ENCODE measurements at places on chromosomes 5 and 9.

- no peak for DNase-seq
Observed at GRCh38 chr5:103605277-103605676, 42.7 kb upstream of the NUDT12 start.

- peak; percentile 62 for DNase-seq
Observed at GRCh38 chr9:126228781-126229444, 97.7 kb upstream of the MVB12B start.

DNA sequence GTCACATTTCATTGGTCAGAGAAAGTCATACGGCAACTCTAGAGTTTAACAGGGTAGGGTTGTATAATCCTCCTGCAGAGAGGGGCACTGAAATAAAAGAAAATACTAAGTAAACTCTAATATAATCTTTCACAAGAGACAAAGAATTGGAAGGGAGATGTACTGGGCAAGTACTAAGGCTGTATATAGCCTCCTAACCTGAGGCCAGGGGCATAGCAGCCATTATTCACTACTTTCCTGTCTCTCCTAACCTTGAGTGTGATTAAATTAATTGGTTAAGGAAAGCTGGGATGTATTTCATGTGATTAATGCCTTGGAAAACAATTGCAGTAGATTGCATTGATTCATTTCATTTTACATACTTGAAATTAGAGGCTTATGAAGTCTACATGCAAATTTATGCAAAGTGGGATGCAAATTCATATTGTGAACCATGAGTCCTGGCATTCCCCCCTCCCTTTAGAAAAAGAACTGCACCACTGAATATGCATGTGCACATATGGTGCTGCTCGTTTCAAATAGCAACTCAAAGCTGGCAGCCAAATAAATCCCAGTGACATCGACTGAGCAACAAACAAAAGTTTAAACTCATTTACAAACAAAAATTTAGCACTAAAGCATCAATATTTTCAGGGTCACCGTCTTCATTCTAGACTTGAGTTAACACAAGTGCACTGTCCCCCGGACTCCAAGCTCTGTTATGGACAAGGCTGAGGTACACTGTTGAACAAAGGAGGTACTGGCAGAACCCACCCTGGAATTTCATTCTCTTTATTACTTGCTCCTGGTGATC, 70.0 kb downstream of the DMAC1 start:
- no peak for DNase-seq

GRCh38 chr9:88969646-88970373, 21.5 kb upstream of the S1PR3 start:
- no peak for DNase-seq

- no peak for DNase-seq
Observed at GRCh38 chr5:159082474-159082873, 17.2 kb downstream of the EBF1 start.

DNA sequence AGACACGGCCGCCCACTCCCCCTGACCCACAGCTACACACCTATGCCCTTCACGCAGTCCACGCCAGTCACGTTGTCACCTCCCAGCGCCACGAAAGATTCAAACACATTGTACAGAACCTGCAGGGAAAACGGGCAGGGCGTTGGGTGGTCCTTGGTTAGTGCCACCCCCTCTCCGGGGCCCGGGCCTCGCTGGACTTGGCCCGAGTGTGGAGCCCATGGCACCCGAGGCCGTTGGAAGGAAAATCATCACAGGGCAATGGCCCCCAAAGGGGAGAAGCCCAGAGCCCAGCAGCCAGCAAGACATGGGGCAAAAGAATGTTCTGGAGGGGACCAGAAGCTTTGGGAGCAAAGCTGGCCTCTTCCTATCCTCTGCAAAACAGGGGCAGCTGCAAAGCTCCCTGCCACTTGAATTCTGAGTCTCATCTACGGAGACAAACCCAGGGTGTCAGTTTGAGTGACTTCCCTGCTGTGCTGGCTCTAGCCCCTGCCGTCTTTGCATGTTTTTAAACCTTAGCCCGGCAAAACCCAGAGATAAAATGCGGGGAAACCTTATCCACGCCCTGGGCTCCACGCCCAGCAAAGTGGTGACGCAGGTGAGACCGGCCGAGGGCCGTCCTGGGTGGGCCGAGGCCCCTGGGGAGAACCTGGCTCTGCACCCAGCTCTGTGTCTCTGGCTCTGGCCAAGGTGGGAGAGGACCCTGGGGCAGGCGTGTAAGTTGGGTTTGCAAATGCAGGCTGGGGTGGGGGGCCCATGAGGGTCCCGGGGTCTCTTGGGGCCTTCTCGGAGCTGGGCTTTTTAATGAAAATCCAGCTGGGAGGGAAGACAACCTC, 38.9 kb downstream of the SLC9A3 start:
- no peak for DNase-seq

GRCh38 chr5:81046041-81046440, 85.9 kb downstream of the RASGRF2 start:
- no peak for DNase-seq

GRCh38 chr5:170393235-170393634, 4.1 kb upstream of the KCNMB1 start:
- DNase-seq, result peak; percentile 80

- no peak for DNase-seq
Observed at GRCh38 chr5:43409809-43410271, 2.4 kb downstream of the CCL28 start.

DNA sequence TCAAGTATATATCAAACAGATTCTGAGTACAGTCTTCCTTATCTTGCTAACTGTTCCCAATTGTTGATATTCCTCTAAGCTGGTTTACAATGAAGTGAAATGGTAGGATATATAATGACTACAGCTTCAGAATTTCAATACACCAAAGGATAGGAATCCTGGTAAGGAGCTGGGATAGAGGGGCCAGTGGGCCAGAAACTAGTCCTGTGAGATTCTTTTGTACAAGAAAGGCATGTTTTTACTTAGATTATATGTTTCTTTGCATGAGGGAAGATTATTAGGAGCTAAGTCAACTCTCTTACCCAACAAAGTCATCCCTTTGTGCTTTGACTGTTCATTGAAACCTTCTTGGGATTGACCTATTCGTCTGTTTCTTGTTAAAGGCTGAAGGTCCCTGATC, 435.7 kb downstream of the PLK2 start:
- DNase-seq, result no peak

DNA sequence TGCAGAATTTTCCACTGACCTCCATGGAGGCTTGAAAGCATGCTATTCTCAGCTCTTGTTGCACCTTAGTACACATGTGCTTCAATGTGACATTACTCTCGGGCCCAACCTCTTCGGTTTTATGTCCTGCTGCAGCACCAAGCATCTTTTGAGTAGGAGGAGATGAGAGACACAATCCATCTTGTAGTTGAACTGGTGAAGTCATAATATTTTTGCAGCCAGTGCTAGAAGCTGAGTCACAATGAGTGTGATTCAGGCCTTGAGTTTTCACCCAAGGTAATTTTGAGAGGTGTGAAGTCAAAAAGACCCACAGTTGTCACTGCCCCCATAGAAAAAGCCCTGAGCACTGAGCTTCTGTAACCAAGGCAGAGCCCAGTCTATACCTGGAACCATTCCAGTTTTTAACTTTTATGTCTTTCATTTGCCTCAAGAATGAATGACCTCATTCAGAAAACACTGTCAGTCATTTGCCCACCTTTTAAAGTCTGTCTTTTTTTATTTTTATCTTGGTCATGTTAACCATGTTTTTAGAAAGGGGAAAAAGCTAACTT, 117.7 kb downstream of the ZNF462 start:
- no peak for DNase-seq

DNA sequence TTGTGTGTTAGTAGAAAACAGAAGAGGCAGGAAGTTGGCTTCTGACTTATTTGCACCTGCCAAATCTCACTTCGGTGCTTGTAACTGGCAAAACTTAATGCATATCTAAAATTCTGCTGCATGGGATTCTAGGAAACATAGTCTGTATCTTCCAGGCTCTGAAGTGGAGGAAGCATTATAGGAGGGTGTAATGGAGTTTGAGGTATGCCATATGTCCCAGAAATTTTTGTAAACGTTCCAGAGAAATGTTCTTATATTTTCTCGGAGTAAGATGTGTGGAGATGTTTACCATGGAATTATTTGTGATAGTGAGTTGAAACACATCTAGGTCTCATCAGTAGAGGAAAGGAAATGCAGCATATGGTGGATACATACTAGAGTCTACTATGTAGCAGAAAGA, 1329.0 kb upstream of the NUDT12 start:
- DNase-seq, result no peak

DNA sequence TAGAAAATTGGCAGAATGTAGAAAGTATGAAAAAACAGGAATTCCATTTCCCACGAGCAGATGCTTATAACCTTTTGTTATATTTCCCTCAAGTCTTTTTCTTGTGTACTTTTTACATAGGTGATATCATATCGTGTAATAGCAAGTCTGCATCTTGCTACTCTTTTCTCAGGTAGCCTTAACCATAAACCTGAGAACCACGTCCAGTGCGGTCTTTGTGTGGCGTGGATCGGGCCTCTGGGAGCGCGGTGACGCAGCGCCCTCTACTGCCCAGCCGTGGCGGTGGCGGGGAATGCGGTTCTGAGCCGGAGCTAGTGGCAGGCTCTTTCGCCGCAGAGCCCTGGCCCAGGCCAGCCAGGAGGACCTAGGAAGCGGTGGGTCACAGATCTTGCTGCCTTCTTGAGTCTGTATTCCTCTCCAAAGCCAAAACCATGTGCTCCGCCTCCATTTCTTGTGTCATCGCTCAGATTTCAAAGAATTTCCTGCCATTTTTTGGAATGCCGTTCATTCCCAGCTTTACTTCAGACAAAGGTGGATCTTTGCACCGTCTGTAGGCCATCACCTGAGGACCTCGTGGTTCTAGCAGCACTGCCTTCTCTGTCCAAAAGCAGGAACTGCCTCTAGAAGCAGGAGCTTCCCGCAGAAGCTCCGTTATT, 71.9 kb downstream of the MVB12B start:
- peak; percentile 60 for DNase-seq

DNA sequence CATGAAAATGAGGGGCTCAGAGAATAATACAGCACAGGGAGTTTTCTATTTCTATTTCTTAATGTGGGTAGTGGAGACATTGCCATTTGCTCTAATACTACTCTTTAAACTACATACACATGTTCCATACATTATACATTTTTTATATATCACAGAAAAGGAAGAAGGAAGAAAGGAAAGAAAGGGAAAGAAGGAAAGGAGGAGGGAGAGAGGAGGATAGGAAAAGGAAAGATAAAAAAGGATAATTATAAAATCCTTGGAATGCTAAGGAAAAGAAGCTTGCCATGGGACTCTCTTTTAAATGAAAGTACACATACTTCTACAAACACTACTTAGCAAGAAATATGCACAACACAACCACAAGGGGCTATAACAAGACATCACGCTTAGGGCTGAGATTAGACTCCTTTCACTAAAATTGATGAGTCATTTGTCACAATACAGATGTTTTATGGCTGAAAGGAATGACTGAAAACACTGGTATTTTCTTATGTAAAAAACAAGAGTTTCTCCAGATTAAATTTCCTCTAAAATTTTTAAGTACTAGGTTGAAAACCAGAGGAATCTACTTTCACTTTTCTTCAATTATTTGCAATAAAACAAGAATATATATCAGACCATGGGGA, 219.8 kb downstream of the ARL15 start:
- no peak for DNase-seq

- no peak for DNase-seq
Observed at GRCh38 chr9:126228111-126228780, 98.4 kb upstream of the MVB12B start.

DNA sequence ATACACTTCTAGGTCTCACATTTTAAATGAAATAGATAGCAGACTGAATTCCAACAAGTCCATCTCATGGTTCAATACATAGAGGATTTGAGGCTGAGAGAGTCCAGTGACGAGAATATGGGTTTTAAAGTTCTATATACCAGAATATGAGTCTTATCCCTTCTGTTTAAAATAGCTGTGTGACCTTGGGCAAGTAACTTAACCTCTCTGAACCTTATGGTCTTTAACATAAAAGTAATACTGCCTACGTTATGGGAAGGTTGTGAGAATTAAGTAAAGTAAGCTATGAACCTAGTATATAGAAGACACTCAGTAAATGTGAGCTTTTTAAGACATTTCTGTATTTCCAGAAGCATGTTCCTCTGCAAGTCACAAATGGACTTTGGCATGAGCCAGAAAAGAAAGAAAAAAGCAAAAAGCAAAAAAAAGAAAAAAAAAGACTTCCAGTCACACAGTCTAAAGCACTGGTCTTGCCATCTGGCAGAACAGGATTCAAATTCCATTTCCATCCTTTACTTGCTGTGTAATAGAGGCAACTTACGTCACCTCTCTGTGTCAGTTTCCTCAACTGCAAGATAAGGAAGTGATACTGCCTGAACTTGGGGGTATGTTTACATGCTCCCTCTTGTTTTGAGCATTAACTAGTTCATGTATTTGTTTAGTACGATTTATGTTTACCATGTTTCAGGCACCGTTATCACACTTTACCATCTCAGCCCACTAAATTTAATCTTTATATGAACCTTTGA, 248.2 kb downstream of the TRIM32 start:
- DNase-seq, result no peak

DNA sequence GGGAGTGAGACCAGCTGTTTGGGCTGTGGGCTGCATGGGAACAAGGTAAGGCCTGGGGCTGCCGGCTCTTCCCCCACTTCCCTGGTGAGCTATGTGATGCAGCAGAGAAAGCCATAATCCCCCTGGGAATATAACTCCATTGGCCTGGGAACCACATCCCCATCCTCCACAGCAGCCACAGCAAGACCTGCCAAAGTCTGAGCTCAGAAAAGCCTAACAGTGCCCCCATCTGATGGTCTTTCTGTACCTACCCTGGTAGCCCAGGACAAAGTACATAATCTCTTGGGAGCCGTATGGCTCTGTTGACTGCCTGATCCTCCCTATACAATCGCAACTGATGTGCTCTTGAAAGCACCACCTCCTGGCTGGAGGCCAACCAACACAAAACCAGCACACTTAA, 432.6 kb downstream of the CDH18 start:
- DNase-seq, result no peak

DNA sequence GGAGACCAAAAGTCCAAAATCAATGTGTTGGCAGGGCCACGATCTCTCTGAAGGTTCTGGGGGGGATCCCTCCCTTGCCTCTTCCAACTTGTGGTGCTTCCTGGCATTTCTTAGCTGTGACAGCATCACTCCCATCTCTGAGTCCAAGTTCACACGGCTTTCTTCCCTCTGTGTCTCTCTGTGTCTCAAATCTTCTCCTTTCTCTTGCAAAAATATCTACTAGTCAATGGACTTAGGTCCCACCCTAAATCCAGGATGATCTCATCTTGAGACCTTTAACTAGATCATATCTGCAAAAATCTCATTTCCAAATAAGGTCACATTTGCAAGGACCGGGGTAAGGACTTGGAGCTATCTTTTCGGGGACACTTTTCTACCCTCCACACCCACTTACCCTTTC, 186.1 kb downstream of the HSD17B3 start:
- DNase-seq, result no peak

DNA sequence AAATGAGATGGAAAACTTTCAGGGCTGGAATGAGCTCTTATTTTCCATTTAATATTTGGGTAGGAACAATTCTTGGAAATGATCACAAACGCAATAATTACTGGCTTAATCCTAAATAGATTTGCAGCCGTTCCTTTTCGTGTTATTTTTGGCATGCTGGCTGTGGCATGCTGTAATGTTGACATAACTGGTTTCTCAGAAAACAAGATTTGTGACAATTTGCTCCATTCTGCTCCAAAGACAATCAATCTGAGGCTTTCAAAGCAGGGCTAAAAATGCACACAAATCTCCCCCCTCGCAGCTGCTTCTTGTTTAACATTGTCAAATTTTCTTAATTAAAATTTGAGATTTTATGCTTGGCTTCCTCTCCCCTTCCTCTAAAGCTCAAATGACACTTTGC, 151.2 kb downstream of the TTC39B start:
- DNase-seq, result no peak

- DNase-seq, result no peak
Observed at GRCh38 chr9:98132806-98133631, 14.0 kb upstream of the TRIM14 start.

GRCh38 chr5:170336065-170336464, 38.5 kb upstream of the LCP2 start:
- DNase-seq, result peak; percentile 58

Data from CD4-positive, CD25-positive, alpha-beta regulatory T cell (primary cell).